ENCODE measurements at places on chromosomes 13 and 19. TPM values are rescaled to one million over a fixed set of nuclear protein-coding genes. Genes with fewer than 3 reads are reported as not detected.

Gene THAP8
- 5.5 TPM for total RNA-seq

Gene HIF3A
- 2.8 TPM for total RNA-seq

Gene TPTE2
- not detected for total RNA-seq

Gene MAP2K7
- 17.1 TPM for total RNA-seq

Gene WIZ
- total RNA-seq, result 21.1 TPM

Gene IGSF23
- total RNA-seq, result not detected

Gene ELSPBP1
- total RNA-seq, result not detected

Gene CGB2
- total RNA-seq, result not detected

Gene FCER2
- not detected for total RNA-seq

Gene NPAS1
- total RNA-seq, result 0.79 TPM

Gene IFNL1
- not detected for total RNA-seq

Gene GPR183
- total RNA-seq, result 0.07 TPM

Gene INSR
- 28.2 TPM for total RNA-seq

Gene CCNE1
- 4.2 TPM for total RNA-seq

Gene CEACAM5
- total RNA-seq, result not detected

Gene MTIF3
- total RNA-seq, result 48.5 TPM

Gene FPR1
- not detected for total RNA-seq

Gene CBY2
- not detected for total RNA-seq

Gene SIGLEC5
- total RNA-seq, result not detected

Gene FGF9
- total RNA-seq, result 0.39 TPM

Gene INAFM1
- total RNA-seq, result 3.9 TPM

Gene KIR2DL1
- not detected for total RNA-seq

Gene EPSTI1
- 2.9 TPM for total RNA-seq

Gene ZNF626
- 13.7 TPM for total RNA-seq

Gene SPIB
- not detected for total RNA-seq

Gene ATP1A3
- total RNA-seq, result 0.13 TPM

Gene CEACAM8
- not detected for total RNA-seq

Gene TMC4
- total RNA-seq, result 0.20 TPM

Measured in smooth muscle cell of the pulmonary artery (primary cell).